ENCODE measurements at places on chromosomes 4 and X.

DNA sequence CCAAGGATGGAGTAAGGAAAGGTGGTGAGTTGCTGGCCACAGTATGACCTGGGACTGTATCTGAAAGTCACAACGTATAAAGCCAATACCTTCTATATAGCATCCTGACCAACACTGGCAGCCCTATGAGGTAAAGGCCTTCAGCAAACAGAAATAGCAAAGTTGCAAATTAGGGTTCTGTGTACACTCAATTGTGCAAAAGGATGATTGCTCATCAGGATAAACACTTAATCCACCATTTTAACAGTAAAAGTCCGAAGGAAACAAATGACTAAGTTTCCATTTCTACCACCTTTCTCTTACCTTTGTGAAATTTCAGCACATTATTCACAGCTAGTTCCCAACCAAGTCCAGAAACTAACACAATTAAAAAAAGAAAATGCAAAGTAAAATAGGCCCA is 1.4 kb upstream of the FNIP2 start:
- DNase-seq: no peak

- DNase-seq: no peak
These were observed 96.6 kb downstream of the EFHC2 start for GRCh38 chrX:44246826-44247225.

DNA sequence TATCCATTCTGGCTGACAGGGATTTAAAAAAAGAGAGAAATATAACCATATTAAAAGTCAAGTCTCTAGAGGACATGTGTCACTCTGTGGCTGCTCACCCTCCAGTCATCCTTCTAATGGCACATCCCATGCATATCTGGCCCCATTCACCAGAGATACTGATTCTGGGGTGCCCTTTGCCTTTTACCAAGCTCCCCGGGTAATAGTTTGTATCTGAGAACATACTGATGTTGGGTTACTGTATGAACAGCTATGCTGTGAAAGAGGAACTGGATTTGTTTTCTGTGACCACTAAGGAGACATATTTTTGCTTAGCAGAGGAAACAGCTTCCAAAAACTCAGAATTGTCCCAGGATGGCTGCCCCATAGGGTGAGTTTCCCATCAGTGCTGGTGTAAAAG is 56.0 kb downstream of the SAT1 start:
- DNase-seq: no peak

DNA sequence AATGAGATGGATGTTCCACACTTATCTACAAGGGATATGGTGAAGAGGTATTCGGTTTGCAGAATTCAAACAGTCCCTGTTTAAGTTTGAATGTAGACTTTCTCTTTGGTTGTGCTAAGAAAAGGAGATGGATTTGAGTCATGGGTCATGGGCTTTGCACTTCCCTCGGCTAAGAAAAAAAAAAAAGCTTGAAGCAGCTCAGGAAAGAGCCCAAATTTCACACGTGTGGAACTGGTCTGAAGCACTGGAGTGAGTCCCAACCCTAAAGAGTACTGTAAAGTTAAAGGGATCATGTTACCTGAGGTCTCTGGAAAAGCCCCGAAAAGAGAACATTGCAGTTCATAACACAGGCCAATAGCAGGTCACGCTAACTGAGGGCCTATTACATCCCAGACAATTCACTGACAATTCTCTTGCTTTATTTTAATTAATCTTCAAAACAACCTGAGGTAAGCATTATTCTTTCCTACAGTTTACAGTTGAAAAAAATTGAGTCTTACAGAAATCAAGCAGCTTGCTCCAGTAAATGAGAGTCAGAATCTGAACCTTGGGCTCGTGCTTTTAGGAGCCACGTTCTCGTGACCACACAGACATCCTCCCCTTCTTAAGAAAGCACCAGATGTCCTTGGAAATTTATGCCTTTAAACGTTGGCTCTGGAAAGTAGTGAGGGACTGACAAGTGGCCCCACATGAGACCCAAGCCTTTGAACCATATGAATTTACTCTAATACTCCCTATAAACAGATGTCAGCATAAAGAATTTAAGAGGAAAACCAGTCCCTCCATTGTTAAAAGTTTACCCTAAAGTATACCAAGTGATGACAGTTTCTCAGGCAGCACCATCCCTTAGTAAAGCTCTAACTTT is 89.3 kb downstream of the MAD2L1 start:
- DNase-seq: no peak

DNA sequence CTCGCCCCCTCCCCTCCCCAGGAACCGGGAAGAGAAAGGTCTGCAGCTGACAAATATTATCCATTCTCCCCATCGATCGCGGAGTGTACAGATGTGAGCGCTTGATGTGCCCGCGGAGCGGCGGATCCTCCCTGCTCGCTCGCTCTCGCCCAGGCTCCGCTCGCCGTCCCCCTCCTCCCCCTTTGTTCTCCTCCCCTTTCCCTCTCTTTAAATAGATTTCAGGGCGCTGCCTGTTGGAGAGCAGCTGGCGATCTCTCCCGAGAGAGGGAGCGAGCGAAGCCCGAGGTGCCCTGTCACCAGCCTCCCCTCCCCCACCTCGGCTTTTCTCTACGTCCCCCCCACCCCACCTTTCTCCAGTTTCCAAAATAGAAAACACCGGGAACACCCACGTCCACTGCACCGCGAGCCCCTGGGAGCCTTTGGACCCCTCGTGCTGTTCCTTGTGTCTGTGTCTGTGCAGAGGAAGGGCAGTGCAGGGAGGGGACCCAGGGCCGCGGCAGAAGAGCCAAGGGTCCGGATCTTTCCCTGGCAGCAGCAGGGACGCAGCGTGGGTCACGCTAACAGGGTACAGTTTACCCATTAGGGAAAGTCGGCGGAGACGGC is 56.6 kb upstream of the BCOR start:
- DNase-seq: no peak

DNA sequence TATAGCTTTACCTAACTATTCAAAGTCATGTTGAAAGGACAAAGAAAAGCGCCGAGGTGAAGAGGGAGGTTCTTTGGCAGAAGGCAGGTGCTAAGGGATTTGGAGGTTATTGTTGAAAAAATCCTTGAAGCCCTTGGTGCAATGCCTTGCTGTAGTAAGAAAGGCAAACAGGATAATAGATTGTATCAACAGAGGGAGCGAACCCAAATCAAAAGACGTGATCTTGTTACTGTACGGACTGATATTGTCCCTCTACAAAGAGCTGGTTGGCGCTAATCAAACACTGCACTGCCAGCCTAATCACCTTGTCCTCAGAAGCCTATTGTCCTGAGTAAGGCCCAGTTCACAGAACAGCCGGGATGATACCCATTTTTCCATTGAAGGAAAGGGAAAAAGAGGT is 182.9 kb downstream of the ZIC3 start:
- no peak for DNase-seq

GRCh38 chr4:56468097-56468422 is 643 bp downstream of the SRP72 start:
- no peak for DNase-seq

GRCh38 chr4:34289962-34290361 is 1954.4 kb downstream of the ARAP2 start:
- no peak for DNase-seq

GRCh38 chr4:24935856-24936255 is 23.0 kb upstream of the CCDC149 start:
- DNase-seq: no peak

- DNase-seq: no peak
These were observed 144.6 kb upstream of the GPR101 start for GRCh38 chrX:137178392-137178791.

DNA sequence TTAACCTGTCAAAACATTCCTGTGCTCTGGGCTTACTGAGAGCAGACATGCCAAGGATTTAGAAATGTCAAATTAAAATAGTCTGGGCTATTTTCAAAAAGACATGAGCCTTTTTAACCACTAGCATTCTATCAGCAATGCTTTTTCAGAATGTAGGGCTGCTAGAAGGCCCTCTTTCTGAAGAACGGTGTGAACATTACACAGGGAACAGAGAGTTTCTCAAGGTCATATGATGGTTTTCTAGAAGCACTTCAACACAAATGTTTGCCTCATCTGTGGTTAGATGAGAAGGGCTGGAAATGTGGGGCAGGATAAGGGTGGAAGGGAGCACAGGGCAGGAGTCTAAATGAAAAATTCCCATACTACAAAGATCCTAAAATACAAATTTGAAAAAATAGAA is 39.3 kb downstream of the GRIA3 start:
- no peak for DNase-seq

- DNase-seq: no peak
These were observed 100.2 kb upstream of the MSX1 start for GRCh38 chr4:4759232-4759631.

GRCh38 chrX:11267425-11267824 is 25.8 kb upstream of the AMELX start:
- DNase-seq: no peak

GRCh38 chr4:31411565-31411964 is 691.4 kb downstream of the PCDH7 start:
- DNase-seq: no peak

DNA sequence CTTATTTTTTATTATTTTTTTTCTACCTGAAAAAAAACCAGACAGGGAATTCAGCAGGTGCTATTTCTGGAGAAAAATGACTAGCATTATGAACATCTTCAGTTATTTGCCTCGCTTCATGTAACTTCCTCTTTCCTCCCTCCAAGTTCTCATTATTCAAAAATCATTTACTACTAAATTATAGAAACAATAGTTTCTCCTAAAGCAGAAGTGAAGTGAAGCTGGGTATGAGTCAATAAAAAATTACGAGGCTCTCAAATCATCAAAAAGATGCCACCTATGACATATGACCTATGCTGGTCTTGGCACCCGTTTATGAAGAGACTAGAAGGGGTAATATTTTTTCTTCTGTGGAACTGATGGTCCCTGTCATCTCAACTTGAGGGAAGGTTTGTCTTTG is 145.0 kb upstream of the AADAT start:
- DNase-seq: no peak

DNA sequence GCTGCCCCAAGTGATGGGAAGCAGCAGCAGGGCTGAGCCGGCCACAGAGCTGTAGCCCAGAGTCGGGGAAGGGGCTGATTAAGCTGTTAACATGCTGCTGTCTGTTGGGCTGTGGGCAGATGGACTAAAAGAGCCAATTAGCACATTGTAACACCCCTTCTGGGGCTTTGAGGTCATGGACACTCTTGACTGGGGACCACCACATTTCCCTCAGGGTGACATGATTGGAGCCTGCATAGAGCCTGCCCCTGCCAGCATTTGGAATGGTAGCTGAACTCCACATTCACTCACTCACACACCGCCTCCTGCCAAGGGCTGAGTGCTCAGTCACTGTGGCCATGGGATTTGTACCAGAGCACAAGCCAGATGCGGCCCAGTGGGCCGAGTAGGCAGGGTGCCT is 646.9 kb downstream of the FAT4 start:
- no peak for DNase-seq

DNA sequence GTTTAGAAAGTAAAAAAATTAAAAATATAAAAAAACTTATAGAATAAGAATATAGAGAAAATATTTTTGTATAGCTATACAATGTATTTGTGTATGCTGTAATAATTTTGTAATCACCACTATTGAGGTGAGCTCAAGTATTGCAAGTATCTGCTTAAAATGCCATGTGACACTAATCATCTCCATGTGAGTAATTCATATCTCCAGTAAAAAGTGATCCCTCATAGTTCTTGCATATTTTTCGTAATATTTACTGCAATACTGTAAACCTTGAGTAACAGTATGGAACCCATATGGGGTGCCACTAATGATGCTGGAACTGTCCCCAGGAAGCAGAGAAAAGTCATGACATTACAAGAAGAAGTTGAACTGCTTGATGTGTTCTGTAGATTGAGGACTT is 43.2 kb upstream of the HUWE1 start:
- DNase-seq: no peak
